ENCODE measurements at places on chromosomes 16 and 17. TPM values are rescaled to one million over a fixed set of nuclear protein-coding genes. Genes with fewer than 3 reads are reported as not detected.

Gene RASL10B
- total RNA-seq = 4.6 TPM

DNA sequence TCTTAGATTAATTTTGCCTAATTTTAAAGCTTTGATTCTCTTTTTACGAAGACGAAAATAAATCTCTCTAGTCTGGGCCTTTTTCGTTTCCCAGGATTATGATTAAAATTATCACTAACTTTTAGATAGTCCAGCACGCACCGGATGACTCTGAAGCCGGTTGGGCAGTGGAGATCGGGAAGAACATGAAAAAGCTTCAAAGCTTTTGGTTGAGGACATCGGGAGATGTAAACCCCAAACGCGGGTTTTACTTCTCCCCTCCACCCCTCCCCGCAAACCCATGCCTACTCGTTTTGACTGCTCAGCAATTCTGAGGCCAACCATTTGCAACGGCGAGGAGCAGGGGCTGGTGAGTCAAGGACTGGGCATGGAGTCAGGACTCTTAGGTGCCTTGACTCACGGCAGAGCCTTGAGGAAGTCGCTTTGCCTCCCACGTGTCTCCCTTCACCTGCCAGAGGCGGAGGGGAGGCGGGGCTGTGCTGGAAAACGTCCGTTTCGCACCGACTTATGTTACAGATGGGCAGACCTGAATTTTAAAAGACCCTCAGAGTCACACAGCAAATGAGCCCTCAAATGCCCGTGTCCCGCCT lies 989 bp upstream of the DUSP14 start:
- H3K4me3 ChIP-seq = peak overlapping the region; percentile 95
- peaks cover 65% of the 10 kb centered on the region for H3K4me1 ChIP-seq
- H3K36me3 ChIP-seq = peaks cover 33% of the 10 kb centered on the region
- peak; percentile 94 for DNase-seq
- H3K27ac ChIP-seq = peak overlapping the region; percentile 94
- peaks cover 5% of the 10 kb centered on the region for H3K27me3 ChIP-seq

DNA sequence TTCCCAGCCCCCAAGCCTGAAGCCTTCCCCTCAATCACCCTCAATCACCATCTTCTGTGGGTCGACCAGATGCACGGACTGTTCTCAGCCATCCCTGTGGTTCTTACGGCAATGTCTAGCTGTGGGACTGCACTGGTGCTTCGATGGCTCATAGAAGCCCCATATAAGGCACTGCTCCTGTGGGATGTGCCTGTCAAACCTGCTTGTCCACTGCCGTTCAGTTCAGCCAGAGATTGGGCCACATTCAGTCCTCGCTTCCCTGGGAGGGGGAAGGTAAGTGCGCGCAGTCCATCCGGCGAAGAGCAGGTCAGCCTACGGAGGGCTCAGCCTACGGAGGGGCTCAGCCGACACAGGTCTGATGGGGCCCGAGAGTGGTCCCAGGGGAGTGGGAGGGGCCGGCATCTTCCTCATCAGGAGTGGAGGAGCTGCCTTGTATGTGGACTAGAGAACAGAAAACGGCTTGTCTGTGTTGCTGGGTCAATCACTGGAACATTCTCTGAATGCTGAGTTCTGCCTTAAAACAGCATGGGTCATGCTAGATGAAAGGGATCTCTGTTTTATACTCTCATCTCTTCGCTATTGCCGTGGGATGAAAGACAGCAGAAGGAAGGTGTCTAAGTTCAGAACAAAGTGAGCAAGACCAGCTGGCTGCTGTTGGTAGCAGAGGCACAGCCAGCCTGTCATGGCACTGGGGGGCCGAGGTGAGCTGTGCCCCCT lies at the start of gene CARD14:
Gene CARD14, plus strand, starts transcription at position 247 of the 717 bp plus-strand sequence. CDS start 11,409 bp downstream, outside the sequence.
- H3K36me3 ChIP-seq = no peaks in the 10 kb centered on the region
- no peak within 1 kb of the TSS for H3K27ac ChIP-seq
- no peaks in the 10 kb centered on the region for H3K4me1 ChIP-seq
- DNase-seq = no peak
- no peak within 1 kb of the TSS for H3K4me3 ChIP-seq

Gene NOL3
- total RNA-seq = 17.8 TPM

Gene OSGIN1
- 4.2 TPM for total RNA-seq

DNA sequence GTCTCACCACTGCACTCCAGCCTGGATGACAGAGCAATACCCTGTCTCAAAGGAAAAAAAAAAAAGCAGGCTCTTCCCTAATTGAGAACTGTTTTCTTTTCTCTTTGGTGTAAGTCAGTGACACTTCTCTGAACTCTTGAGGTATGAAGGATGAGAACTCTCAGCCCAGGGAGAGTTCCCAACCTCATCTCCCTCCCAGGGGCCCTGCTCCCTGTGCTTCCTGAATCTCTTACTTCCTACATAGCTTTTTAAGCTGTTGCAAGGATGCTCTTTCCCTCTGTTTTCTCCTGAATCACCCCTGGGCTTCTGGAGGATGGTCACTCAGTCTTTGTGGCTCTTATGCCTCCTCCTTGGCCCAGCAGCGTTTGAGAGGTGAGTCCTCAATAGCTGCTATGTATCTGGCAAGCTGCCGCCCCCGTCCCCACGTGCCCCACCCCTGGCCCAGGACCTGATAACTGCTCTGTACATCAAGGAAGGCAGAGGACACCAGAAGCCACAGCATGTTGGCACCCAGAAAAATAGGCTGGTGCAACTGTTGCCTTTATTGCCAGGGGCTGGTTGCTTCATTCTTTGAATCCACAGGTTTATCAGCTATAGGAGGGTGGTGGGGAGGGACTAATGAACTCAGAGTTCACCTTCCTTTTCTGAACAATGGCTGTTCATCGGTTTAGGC lies 24.0 kb downstream of the IGF2BP1 start:
- peak overlapping the region; percentile 82 for H3K27ac ChIP-seq
- peaks cover 7% of the 10 kb centered on the region for H3K27me3 ChIP-seq
- peaks cover 5% of the 10 kb centered on the region for H3K36me3 ChIP-seq
- peak overlapping the region; percentile 39 for H3K4me3 ChIP-seq

Gene KRTAP9-2
- total RNA-seq = not detected

Gene TMEM204
- total RNA-seq = 26.1 TPM

Gene HS3ST4
- not detected for total RNA-seq

GRCh38 chr17:78041386-78042179 lies 83.1 kb downstream of the TNRC6C start:
- DNase-seq = no peak
- H3K36me3 ChIP-seq = peaks cover 35% of the 10 kb centered on the region
- peaks cover 42% of the 10 kb centered on the region for H3K4me1 ChIP-seq
- H3K27me3 ChIP-seq = no peaks in the 10 kb centered on the region

Gene NTHL1
- 25.0 TPM for total RNA-seq

DNA sequence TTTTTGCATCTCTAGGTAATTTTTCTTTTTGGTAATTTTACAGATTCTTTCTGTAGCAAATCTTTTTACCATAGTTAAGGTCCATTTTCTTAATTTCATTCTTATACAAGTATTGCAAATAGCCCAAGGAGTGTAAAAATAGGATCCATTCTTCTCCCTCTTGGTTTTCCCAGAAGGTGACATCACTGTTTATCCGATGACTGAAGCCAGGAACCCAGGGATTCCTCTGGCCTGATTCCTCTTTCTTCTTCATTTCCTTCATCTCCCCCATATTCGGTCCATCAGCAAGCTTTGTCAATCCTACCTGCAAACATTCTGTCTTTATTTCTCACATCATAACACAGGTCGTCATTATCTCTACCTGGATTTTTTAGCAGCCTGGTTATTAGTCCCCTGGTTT lies 5.3 kb downstream of the RBBP6 start:
- no peak for DNase-seq
- peak overlapping the region; percentile 6 for H3K4me3 ChIP-seq
- peak overlapping the region; percentile 41 for H3K27ac ChIP-seq
- H3K36me3 ChIP-seq = peaks cover 43% of the 10 kb centered on the region
- peaks cover 50% of the 10 kb centered on the region for H3K4me1 ChIP-seq

Gene TOX3
- not detected for total RNA-seq

Gene CAPNS2
- total RNA-seq = not detected

Gene NPW
- total RNA-seq = 0.82 TPM

GRCh38 chr17:78013683-78014467 lies 55.4 kb downstream of the TNRC6C start:
- H3K27me3 ChIP-seq = no peaks in the 10 kb centered on the region

DNA sequence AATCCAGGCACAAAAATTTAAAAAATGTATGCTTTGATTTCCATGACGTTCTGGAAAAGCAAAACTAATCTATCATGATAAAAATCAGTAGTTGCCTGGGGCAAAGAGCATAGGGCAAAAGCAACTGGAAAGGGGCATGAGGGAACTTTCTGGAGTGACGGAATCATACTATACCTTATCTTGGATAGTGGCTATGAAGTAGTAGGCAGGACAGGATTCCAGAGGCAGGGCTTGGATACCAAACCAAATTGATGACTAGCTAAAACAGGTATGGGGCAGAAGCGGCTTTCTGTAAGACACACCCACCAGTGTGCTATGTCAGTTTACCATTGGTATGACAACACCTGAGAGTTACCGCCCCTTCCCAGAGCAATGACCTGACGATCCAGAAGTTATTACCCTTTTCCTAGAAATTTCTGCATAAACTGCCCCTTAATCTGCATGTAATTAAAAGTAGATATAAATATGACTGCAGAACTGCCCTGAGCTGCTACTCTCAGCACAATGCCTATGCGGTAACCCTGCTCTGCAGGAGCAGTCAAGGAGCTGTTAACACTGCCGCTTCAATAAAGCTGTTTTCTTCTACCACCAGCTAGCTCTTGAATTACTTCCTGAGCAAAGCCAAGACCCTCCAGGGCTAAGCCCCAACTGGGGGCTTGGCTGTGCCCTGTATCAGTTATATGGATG lies 56.7 kb downstream of the CFDP1 start:
- no peaks in the 10 kb centered on the region for H3K27me3 ChIP-seq
- peaks cover 33% of the 10 kb centered on the region for H3K36me3 ChIP-seq
- H3K4me1 ChIP-seq = peaks cover 75% of the 10 kb centered on the region
- DNase-seq = no peak
- no peak overlapping the region for H3K4me3 ChIP-seq
- H3K27ac ChIP-seq = peak overlapping the region; percentile 99

GRCh38 chr16:75703306-75703705 lies 2.0 kb upstream of the DUXB start:
- peaks cover 11% of the 10 kb centered on the region for H3K27me3 ChIP-seq
- no peak overlapping the region for H3K4me3 ChIP-seq
- H3K4me1 ChIP-seq = peaks cover 20% of the 10 kb centered on the region

- DNase-seq = peak; percentile 57
- no peaks in the 10 kb centered on the region for H3K4me1 ChIP-seq
- no peak overlapping the region for H3K4me3 ChIP-seq
- no peaks in the 10 kb centered on the region for H3K36me3 ChIP-seq
Measured at GRCh38 chr16:77675464-77676324, 46.6 kb upstream of the NUDT7 start.

DNA sequence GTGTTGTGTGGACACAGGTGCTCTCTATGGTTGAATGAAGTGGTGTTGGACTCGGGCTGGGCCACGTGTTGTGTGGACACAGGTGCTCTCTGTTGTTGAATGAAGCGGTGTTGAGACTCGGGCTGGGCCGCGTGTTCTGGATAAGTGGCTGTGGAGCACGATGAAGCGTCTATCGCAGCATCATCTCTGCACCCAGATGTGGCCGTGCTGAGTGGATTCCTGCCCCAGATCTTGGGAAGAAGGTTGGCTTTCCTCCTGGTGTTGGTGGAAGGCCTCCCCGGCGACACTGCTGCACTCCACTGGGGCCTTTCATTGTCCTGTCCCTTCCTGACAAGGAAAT lies 69.1 kb downstream of the RPTOR start:
- H3K4me3 ChIP-seq = no peak overlapping the region
- no peak overlapping the region for H3K27ac ChIP-seq
- no peaks in the 10 kb centered on the region for H3K27me3 ChIP-seq
- no peak for DNase-seq

DNA sequence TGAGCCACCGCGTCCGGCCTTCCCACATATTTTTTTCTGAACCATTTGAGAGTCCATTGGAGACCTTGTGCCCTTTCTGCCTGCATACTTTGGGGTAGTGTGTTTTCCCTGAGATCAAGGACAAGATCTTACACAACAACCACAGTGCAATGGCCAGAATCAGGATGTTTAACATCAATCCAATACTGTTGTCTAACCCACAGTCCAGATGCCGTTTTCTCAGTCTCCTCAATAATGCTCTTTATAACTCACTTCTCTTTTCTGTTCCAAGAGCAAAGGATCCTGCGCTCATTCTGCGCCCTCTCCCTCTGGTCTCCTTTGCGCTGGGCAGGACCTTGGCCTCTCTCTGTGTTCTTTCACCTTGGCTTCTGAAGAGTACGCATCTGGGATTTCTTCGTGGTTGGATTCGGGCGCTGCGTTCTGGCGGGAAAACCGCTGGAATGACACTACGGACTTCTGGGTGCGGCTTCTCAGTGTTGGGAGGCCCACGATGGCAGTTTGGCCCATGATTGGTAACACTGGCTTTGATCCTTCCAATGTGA lies 16.6 kb downstream of the CBX4 start:
- peaks cover 51% of the 10 kb centered on the region for H3K27me3 ChIP-seq
- DNase-seq = no peak
- peaks cover 7% of the 10 kb centered on the region for H3K4me1 ChIP-seq
- no peaks in the 10 kb centered on the region for H3K36me3 ChIP-seq
- no peak overlapping the region for H3K27ac ChIP-seq
- H3K4me3 ChIP-seq = no peak overlapping the region

DNA sequence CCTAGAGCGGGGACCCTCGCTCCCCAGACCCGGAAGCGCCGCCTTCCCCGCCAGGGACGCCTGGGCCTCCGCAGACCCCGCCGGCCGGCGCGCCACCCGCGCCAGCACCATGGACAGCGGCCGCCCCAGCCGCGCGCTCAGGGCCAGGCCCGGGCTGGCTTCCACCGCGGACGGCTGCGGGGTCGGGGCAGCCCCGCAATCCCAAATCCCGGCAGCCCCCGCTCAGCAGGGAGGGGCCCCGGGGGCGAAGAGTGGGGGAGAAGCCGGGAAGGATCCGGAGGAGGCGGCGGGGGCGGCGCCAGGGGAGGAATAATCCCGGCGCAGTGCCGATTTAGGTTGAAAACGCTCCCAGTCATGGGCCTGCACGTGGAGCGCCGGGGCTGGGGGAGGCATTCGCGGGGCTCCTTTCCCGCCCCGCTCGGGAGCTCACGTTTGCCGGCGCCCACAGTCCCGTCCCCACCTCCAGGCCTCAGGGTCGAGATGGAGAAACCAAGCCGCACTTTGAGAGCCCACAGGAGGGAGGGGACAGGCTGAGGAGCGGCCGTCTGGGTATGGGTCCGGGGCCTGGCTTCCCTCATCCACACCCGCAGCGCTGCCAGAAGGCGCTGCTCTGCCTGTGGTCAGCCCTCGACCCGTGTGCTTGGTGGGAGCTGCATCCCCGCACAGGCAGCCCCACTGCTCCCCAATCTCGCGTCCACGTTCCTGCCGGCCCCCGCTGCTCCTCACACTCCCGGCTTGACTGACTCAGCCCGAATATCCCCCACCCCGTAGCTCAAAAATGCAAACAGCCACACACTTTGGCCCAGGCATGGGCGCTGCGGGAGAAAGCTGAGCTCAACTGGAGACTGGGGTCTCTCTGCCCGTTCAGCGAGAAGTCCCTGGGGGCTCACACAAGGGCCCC lies 4.7 kb downstream of the FBXL16 start:
- DNase-seq = no peak
- peaks cover 26% of the 10 kb centered on the region for H3K27me3 ChIP-seq
- H3K4me3 ChIP-seq = no peak overlapping the region

Gene BEAN1
- not detected for total RNA-seq

- H3K36me3 ChIP-seq = no peaks in the 10 kb centered on the region
- H3K27me3 ChIP-seq = 0 out of 2 replicates have a peak, but pooled peaks cover 1% of the 10 kb centered on the region
- H3K27ac ChIP-seq = no peak overlapping the region
- no peaks in the 10 kb centered on the region for H3K4me1 ChIP-seq
Measured at GRCh38 chr16:81417210-81417609, 27.4 kb upstream of the CMIP start.

- H3K27me3 ChIP-seq = peaks cover 4% of the 10 kb centered on the region
- no peak overlapping the region for H3K27ac ChIP-seq
Measured at GRCh38 chr17:2962236-2962635, 101.2 kb downstream of the OR1D5 start.

- H3K4me3 ChIP-seq = no peak overlapping the region
- peaks cover 25% of the 10 kb centered on the region for H3K36me3 ChIP-seq
- H3K4me1 ChIP-seq = peaks cover 62% of the 10 kb centered on the region
- H3K27ac ChIP-seq = no peak overlapping the region
Measured at GRCh38 chr17:15509095-15509494, 41.7 kb upstream of the CDRT4 start.

Measured in HFFc6 (cell line).